C1 segment of cervical spinal cord (tissue), 14 donors: ENCODE measurements at places on chromosomes 16 and 17.
A peak's percentile ranks its signal among the peaks of the same experiment; 100 is the strongest.

DNA sequence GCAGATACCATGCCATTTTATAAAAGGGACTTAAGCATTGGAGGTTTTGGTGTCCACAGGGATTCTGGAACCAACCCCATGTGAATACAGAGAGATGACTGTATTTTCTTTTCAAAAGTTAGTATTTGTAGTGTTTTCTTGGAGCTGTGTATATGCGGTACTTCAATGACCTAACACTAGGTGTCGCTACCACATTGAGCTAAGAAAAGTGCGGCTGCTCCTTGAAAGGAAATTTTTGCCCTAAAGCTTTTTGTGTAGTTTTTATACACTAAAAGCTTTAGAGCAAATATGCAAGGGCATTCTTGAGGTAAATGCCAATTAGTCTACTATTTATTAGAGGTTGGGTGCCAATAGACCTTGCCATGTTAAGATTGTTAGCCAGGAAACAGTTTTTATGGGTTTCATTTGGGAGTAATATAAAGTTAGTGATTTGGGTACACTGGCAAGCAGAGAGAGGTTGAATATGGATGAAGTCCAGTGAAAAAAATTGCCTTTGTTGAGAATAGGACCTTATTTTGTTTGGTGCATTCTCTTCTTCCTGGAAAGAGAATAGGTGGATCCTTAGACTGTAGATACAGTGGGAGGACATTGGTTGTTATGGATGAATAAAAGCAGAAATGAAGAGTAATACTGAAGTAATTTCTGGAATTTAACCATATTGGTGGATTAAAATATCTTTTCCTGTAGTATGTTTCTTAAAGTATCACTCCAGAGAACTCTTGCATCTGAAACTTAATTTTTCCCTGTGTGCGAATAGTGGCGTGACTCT lies 43.3 kb downstream of the BCAS3 start:
- peak; percentile 29 for DNase-seq

DNA sequence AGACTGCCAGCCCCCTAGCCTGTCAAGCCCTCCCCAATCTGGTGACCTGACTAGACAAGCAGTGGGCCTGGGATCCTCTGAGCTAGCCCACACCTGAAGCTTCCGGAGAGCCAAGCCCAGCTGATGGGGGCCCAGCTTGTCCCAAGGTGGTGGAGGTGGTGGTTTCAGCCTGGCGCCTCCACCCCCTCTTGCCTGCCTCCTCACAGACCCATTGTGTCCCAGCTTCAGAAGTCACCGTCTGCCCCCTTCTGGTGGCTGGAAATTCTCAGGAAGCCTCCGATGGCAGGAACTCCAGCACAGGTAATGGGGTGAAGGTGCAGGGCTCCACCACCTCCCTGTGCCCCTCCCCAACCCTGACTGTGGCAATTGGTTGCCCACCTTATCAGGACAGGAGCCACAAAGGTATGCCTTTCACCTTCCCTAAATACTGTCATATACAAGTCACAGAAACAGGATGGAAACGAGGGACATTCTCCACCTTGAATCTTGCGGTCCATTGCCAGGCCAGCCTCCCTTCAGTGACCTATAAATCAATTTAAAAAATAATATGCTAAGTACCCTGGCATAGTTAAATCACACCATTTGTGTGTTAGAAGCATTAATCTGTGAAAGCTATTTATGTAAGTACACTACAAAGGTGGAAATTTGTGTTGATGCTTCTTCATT lies 66.0 kb upstream of the ZNF423 start:
- DNase-seq, result peak; percentile 1

DNA sequence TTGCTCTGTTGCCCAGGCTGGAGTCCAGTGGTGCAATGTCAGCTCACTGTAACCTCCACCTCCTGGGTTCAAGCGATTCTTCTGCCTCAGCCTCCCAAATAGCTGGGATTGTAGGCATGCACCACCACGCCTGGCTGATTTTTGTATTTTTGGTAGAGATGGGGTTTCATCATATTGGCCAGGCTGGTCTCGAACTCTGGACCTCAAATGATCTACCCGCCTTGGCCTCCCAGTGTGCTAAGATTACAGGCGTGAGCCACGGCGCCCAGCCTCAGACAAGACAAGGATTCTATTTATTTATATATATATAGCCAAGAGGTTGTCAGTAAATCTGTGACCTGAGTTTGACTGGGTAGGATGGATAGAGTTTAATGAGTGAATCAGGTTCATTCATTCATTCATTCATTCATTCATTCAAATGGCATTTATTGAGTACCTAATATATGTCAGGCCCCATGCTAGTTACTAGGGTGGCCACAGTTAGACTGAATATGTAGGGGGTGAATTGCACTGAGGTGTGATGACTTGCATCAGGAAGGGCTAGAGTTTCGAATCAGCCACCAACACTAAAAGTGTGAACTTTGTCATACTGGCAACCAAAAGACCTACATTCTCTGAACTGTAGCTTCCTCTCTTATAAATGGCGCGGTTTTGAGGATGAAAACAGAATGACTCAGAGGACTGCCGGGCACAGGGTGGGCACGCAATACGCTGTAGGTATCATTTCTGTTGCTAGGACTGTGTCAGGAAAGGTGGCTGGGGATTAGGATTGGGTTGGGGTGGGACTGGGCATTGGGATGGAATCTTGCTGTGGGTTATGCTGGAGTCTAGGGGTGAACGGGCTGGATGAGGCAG lies 37.8 kb downstream of the ITGAE start:
- DNase-seq, result no peak

DNA sequence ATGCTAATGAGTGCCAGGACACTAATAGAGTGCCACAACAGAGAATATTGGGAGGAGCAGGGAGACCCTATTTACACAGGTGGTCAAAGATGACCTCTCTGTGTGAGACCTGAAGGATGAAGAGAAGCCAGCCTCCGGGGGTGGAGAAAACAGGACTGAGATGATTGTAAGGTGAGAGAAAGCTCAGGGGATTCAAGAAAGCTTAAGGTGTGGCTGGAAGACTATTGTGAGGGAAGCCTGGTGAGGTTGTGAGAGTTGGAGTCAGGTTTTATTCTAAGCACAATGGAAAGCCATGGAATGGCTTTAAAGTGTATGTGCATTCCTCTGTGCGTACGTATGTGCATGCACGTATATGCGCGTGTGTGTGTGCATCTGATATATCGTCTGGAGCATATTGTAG lies 10.4 kb upstream of the MARCHF10 start:
- DNase-seq, result no peak

DNA sequence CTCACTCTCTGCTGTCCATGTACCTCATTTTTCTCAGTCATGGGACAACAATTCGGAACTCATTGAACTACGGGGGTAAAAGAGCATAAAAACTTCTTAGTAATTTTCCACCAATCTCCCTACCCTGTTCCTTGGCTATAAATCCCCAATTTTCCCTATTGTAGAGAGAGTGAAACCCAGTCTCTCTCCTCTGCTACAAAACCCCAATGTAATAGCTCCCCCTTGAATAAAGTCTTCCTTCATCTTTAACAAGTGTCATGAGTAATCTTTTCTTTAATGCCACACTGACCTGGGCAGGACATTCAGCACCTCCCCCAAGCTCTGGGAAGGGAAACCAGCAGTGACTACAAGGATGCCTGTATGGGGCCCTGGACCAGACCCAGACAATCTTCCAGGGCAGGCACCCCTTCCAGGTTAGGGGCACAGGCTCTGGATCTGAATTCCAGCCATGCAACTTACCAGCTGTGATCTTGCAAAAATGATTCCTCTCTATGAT lies 10.2 kb upstream of the EIF1 start:
- no peak for DNase-seq

DNA sequence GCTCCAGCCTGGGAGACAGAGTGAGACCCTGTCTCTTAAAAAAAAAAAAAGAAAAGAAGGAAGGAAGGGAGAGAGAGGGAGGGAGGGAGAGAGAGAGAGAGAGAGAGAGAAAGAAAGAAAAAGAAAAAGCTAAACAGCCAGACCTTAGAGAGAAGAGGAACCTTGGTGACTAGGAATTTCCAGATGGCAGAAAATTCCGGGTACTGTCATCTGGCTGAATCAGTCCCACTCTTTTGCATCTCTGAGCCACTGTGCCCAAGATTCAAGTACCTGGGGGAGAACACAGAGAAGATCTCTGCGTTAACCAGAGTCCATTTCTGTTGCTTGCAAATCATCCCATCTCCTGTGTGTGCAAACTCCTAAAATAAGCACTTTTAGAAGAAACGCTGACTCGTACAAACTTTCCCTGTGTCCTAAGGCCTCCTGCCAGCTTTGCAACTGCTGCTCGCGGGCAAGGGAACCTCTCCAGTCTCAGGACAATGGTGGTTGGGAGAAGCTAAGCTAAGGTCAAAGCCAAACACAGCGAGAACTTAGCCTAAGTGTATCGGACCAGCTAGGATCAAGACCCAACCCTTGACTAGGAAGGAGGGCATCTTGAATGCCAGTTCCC lies 18.0 kb downstream of the BMERB1 start:
- DNase-seq, result no peak

- DNase-seq, result no peak
Measured at GRCh38 chr16:27751233-27751632, 201.3 kb downstream of the KATNIP start.

GRCh38 chr16:19153876-19154275 lies 14.2 kb upstream of the SYT17 start:
- no peak for DNase-seq

GRCh38 chr17:73340093-73340596 lies 28.3 kb upstream of the CDC42EP4 start:
- no peak for DNase-seq

DNA sequence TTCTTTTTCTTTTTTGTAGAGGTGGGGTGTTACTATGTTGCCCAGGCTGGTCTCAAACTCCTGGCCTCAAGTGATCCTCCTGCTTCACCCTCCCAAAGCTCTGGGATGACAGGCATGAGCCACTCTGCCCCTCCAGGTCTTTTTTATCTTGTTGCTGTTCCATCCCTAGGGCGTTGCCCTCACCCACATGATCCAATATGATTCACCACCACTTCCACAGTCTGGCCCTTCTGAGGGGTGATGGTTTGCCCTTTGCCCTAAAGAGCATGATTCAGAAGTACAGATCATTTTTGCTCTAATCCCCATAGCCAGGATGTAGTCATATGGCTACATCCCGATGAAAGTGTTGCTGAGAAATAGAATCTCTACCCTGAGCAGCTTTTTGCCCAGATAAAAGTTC lies 18.8 kb downstream of the STX4 start:
- no peak for DNase-seq

DNA sequence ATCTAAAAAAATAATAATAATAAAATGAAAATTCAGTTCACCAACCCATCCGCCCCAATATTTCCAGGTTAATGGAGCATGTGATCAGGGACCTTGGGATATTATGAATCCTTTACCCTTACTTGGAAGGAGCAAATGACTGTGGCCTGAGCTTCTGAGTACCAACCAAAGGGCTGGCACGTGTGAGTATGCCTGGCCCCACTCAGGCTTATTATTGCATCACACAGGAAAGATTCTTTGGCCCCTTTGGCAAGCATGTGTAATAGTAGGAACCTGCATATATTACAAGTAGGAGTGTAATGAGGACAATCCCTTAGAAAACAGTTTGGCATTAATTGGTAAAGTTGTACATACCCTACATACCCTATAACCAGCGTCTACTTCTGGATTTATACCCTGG lies 7.2 kb upstream of the C17orf78 start:
- DNase-seq, result no peak

DNA sequence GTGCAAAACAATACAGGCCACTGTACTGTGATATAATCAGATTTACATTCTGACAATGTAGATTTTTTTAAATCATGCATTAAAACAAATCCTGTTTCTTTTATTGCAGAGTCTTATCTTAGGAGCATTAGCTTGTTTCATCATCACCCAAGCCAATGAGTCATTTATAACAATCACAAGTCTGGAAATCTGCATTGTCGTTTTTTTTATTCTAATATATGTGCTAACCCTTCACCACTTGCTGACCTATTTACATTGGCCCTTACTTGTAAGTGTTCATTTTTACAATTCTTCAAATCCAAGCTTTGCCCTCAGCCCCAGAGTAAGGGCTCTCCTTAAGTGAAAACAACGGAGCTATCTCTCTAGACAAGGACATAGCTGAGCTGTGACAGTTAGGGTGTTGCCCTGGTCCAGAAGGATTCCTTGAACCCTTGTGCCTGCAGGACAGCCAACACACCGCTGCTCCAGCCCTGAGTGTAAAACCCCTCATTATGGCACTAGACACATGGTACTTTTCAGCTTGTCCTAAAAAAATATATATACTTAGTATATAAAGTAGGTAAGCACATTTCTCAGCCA lies 3.7 kb downstream of the CMTM1 start:
- no peak for DNase-seq

- no peak for DNase-seq
Measured at GRCh38 chr16:27928542-27928941, 135.0 kb downstream of the GSG1L start.

DNA sequence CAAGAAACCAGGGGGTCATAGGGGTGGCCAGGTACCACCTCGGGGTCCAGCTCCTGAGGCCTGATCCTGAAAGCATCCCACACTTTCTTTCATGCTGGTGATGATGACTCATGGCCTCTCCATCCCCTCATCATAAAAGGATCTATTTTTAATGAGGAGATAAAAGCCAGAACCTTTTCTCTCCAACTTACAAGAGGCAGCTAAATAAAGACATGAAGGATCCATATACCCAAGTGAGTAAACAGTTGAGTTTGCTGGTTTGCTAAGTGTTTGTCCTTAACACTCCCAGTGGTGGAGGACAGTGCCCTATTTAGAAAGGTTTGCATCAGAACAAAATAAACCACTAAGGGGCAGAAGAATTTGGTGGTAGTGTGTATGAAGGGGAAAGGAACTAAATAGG lies 383.8 kb downstream of the GRIN2A start:
- no peak for DNase-seq

DNA sequence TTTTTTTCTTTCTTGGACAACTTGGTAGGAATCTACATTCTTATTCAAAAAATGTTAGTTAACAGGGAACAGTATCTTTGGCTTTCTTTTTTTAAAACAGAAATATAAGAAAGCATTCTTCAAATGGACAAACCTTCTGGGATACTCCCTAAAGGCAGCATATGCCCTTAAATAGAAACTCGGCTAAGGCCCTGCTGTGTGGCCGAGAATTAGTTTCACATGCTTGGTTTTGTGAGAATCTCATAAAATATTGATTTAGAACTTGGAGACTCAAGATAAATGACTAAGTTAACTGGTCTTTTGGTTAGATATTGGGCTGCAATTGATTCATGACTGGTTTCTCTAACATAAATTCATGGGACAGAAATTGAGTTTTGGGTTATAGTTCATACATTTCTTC lies 359.9 kb upstream of the XYLT1 start:
- DNase-seq, result no peak

GRCh38 chr17:22305356-22306071 lies 613.2 kb downstream of the KCNJ18 start:
- no peak for DNase-seq

- no peak for DNase-seq
Measured at GRCh38 chr17:41258406-41258805, 3.2 kb downstream of the KRTAP9-9 start.
